ENCODE measurements at places on chromosomes 1 and 21.

DNA sequence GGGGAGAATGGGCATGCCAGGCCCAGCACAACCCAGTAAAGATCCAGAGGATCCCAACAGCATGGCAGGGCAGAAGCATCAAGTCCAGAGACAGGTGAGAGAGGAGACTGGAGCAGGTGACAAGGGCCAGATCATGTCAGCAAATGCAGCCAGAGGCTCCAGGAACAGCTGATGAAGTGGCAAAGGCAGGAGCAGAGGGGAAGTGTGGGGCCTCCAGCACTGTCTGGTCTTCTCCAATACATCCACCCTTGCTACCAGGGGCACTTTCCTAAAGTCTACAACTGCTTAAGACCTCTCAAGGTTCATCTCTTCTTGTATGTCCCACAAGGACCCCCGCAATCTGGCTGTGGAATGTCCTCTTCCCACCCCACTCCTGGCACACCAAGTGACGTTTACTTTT, 17.4 kb downstream of the FAM163A start:
- DNase-seq = no peak

DNA sequence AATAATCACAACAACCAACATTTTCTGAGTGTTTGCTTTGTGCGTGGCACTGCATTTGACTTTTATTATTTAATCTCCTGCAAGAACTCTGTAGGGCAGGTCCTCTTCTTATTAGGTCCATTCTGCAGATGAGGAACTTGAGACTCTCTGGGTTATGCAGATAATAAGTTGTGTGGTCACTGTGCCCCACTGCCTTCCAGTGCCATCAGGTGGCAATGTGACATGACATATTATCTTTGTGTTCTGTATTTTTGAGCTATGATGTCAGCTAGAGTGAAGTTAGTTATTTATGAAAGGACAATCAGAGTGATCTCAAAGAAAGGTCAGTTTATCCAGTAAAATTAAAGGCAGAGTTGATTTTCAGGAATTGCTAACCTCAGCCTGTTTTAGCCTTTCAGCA, 196.0 kb downstream of the FMN2 start:
- no peak for DNase-seq

- DNase-seq = peak; percentile 15
These were observed 73.8 kb downstream of the MRPL37 start for GRCh38 chr1:54273795-54274163.

DNA sequence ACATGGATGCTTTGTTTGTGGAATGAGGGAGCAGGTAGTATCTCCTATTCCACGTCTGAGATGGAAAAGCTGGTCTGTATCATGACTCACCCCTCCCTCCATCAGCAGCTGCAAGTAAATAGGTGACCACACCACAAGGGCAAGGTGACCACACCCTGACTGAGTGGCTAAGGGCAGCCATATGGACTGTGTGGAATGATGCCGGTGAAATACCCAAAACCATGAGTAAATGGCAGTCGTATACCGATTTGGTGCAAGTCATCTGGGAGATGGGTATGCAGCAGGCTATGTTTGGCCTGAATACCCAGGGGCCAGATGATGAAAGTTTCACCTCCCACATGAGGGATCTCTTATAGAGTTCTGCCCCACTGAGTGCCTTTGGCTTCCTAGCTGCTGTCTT, 15.8 kb upstream of the UBE2U start:
- DNase-seq = no peak

DNA sequence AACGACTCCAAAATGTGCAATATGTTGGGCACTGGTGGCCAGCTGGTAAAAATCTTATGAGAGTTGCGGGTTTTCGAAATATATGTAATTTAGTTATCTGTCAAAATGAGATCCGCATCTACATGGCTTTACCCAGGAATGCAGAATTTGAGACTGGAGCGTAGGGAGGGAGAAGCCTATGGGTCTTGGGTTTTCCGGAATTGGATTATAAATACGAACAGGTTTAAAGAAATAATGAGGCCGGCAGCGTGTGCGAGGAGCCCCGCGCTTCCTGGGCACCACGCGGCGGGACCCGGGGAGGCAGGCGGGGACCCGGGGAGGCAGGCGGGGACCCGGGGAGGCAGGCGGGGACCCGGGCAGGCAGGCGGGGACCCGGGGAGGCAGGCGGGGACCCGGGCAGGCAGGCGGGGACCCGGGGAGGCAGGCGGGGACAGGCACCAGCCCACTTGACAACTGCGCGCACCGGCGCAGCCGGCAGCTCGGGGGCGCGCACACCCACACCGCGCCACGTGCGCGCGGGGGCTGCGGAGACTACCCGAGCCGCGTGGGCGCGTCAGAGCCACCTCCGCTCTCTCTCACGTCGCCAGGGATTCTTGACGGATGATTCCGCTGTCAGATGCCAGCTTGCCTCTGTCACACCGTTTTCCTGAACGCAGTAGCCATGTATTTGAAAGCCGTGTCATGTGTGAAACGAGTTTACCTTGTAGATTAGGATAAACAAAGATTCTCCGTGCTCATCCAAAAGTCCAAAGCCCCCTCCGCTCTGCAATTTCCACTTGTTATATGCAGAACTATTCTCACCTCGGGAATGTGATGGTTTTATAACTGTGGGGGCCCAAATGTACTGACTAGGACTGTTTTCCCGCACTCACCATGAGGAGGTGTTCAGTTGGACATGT, 54.3 kb upstream of the HNRNPU start:
- peak; percentile 24 for DNase-seq

DNA sequence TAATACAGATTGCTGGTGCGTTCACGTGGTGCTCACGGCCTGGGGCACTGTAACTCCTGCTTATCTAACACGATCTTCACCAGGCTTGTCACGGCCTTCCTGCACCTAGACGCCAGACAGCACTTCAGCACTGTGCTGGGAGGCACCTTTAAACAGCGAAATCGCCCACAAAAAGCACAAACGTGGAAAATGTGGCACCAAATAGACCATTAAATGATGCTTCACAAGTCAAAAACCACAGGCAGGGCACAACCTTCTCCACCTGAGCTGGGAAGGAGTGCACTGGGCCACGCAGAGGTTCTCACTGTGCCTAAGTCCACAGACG, 20.0 kb downstream of the IBA57 start:
- no peak for DNase-seq

- peak; percentile 54 for DNase-seq
These were observed 93.4 kb upstream of the CSF3R start for GRCh38 chr1:36576118-36576517.

DNA sequence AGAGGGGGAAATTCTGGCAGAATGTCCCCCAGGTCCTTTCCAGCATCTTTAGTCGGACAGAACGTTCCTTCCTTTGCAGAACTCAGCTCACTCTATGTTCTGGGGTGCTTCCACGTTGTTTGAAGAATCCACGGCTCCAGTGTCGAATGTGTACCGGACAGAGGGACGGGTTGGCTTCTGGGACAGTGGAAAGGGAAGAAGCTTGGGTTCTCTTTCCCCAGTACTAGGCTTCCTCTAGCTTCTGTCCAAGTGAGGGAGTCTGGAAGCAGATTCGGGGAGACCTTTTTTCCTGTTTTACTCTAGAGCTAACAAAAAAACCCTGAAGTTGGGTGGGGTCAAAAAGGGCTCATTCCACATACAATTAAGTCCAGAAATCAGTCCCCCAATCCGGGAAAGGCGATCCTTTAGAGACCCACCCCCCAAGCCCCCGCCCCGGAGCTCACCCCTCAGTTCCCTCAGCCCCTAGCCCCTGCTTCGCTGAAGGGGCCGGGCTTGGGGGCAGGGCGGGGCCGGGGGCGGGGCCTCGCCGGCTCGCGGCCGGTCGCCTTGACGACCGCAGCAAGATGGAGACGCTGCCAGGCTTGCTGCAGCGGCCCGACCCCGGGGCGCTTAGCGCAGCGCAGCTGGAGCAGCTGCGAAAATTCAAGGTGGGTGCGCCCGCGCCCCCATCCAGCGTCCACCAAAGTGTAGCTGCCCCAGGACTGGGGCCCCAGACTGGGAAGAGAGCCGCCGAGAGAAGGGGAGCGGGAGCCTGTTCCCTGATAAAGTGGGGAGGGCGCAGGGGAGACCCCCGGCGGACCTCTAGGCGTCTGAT, at the start of gene RIIAD1:
Gene RIIAD1 (plus strand): TSS at position 549 of the 814 bp plus-strand sequence. CDS start 15 bp downstream, at position 564.
- no peak for DNase-seq

- no peak for DNase-seq
These were observed 1.7 kb upstream of the CELSR2 start for GRCh38 chr1:109247401-109248365.

DNA sequence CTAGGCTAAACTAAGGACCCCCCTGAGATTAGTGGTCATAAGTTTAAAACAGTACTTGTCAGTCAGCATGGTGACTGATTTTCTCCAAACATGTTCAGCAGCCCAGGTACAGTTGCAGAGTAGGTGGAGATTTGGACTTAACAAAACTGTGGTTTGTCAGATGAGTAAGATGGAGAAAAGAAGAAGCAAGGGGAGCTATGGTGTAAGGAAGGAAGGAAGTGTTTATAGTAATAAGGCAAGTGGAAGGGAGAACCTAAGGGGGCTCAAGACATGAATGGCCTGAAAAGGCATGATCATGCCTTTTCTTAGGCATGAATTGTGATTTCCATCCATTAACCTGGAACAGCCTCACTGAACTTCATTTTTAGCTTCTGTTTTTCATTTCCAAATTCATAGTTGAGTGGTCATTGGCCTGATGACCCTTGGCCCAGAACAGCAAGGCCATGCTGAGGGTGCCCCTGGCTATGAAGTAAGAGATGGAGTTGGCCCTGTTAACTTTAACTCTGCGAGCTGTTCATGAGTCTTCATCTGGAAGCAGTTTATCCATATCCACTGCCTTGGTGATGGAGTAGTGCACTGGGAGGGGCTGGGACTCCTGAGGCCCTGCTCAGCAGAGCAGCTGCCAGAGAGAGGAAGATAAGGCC, 60.7 kb downstream of the LRRC8D start:
- no peak for DNase-seq

GRCh38 chr1:34266127-34266951, 89.6 kb downstream of the C1orf94 start:
- no peak for DNase-seq
